NCI-H345 (cell line): ENCODE measurements at places on chromosomes 1 and 21.
A peak's percentile ranks its signal among the peaks of the same experiment; 100 is the strongest.

DNA sequence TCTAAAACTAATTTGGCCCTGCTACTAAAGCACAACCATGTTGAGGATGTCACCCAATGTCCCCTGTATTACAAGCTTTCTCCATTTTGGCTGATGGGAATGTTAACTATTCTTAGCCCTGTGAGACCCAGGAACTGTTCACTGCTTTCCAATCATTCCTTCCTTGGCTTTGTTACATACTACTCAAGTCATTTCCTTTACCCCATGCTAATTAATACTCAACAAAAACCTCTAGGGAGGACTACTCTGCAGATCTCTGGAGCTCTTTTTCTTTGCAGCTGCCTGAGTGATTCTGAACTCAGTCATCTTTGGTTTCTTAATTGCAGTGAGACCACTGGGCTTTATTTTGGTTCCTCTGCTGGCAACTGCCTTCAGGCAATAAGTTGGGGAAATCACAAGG, 23.3 kb upstream of the RPE65 start:
- DNase-seq, result no peak

- DNase-seq, result no peak
Observed at GRCh38 chr1:145740269-145740668, 21.0 kb downstream of the CD160 start.

DNA sequence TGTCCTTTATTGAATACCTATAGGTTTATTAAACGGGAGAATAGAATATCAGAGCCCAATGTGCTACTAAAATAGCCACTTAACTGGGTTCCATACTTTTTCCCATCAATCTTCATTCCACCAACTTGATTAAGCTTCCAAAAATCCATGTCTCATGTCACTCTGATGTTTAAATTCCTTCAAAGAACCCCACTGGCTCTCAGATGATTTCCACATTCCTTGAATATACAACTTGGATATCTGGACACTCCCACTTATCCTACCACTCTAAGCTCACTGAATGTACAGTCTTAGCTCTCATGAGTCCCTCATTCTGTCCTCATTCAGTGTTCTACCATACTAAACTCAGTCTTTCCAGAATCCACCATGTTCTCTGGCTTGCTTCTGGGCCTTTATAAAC, 21.1 kb downstream of the COL11A1 start:
- DNase-seq, result no peak

DNA sequence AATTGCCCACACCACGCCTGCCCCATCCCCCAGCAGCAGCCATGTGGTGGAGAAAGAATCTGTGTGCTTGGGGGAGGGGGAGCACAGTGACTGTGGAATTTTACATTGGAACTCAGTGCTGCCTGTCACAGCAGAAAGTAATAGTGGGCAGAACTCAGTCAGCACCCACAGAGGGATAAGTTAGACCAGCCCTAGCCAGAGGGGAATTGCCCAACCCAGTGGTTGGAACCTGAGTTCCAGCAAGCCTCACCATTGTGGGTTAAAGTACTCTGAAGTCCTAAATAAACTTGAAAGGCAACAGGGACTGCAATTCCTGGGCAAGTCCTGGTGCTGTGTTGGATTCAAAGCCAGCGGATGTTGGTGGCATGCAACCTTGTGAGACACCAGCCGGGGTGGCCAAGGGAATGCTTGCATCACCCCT, 88.8 kb downstream of the MRPL39 start:
- DNase-seq, result no peak

DNA sequence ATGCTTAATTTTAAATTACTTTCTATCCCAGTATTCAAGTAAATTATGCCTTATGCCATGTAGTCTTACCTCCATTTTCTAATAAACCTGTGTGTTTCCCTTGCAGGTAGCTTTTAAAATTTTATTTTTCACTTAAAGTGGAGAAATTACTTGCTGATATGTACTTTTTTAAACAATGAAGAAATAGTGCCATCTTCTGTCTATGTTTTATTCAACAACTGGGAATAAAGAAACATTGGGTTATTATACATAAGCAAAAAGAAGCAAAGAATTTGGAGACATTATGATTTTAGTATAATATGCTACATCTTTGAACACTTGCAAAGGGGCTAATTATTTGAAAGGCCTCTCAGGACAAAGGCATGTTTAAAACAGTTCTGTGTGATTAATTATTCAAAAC, 1912.9 kb downstream of the MRPL39 start:
- no peak for DNase-seq

GRCh38 chr21:19986396-19986795, 1011.8 kb upstream of the NCAM2 start:
- DNase-seq, result no peak

GRCh38 chr1:93707956-93708355, 26.3 kb upstream of the BCAR3 start:
- no peak for DNase-seq

DNA sequence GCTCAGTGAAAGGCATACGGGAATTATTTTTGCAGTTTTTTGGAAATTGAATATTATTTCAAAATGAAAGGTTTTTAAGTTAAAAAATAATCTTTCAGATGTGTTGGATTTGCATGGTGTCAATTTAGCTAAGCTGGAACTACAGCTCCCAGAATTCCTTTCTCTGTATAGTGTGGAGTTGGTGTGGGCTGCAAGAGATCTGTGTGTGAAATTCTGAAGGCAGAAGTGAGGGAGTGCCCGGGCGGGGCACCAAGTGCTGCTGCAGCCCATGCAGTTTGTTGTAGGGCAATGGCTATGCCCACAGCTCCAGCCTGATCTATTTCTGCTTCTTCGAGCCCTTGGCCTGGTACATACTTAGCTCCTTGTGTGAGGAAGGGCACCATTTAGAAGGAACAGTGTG, 60.5 kb upstream of the CSF1 start:
- DNase-seq, result no peak

DNA sequence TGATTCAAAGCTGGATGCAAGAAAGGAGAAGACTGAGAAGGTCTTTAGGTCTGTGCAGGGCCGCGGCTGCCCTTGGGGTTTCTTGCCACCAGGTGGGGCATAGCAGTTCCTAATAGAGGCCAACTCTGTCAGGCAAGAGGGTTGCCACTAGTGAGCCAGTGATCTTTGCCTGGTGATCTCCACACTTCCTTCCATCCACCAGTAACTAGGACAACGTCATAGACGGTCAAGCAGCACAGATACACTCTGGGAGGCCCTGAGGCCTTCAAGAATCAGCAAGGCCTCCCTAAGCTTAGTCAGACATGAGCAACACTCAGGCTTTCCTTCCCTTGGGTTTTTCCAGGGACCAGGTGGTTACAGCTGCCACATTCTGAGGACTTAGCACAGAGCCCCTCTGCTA, 32.9 kb upstream of the ATP2B4 start:
- DNase-seq, result no peak

DNA sequence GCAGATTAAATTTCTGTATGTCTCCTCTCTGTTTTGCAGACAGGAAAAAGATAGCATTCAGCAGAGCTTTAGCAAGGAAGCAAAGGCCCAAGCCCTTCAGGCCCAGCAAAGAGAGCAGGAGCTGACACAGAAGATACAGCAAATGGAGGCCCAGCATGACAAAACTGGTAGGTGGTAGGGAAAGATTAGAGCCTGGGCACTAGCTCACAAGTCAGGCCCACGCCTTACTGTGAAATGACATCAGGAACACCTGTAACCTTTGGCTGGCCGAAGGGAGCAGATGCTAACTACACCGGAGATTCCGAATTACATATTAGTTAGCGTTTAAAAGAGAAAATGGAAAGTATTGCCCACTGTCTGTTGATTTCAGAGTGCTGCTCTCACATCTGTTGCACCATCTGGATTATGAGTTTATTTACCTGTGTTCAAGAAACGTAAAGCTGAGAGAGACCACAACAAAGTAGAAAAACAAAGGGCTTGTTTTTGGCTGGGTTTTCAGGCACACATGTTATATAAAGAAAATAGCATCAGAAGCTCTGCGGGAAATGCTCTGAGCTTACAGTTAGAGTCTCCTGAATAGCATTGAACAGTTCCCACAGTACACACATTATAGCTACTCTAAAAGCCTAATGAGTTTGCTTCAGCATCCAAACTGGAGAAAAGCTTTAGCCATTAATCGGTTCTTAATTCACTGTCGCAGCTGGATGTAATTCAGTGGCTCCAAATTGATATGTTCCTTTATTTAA, 160.0 kb downstream of the SDCCAG8 start:
- DNase-seq, result no peak

GRCh38 chr1:167584581-167584980, 31.0 kb upstream of the CREG1 start:
- no peak for DNase-seq

DNA sequence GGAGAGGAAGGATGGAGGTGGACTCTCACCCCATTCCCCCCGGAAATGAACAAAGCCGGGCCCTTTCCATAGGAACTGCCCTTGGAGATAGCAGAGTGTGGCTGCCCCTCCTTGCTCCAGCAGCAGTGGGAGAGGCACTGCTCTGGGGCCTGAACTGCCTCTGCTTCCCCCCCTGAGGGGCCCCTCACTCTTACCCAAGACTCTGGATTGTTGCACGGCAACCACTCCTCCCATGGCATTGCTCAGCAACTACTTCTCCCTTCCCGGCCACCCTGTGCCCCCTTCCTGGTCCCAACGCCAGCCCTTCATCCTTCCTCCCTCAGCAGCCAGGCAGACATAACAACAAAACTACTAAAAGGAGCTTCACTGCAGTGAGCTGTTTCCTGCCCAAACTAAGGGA, 3.0 kb upstream of the ACKR1 start:
- no peak for DNase-seq

- peak; percentile 66 for DNase-seq
Observed at GRCh38 chr1:63675420-63675931, 82.3 kb downstream of the PGM1 start.
